ENCODE measurements at places on chromosomes 2 and 18.

DNA sequence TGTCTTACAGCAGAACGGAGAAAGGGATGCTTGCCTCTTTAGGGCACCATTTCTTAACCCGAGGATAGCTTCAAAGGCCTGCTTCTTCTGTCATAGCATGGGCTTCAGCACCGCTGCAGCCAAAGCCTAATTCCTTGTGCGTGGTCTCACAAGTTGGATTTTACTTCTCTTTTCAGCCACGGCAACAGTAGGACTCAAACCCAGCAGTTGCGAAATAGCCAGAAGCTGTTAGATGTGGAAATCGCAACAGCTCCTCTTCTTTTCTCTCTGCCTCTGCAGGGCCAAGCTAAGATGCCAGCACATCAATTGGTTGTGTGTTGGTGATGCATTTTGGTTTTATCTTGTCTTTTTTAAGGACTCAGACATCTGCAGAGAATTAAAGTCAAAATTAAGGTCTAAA lies 3.1 kb downstream of the NRXN1 start:
- DNase-seq, result no peak

DNA sequence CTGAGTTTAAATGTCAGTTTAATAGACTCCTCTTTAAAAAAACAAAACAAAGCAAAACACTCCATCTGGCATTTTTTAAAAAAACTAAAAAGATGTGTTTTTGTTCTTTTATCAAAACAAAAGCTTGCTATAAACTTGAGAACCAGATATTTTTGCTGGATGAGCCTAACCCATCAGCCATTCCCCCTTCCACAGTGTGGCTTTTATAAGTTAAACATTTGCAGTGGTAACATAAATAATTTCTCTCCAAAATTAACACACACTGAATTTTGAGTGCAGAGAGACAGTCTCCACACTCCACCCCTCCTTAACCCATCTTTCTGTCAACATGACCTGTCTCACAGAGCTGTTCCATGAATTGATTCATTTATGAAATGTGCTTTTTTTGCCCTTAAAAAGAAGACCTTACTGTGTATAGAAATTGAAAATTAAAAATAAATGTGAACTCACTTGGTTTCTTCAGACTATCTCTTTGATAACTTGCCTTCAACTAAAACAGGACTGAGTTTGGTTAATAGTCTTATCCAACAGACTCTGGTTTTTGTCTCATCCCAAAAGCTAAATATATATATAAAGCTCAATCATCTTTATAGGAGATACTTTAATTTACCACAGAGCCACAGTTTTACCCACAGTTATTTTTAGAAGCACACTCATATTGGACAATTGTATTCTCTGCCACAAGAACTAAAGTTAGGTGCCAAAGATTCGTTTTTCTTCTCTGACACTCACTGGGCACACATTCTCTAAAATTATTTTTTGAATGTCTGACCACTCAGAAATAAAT lies 64.8 kb upstream of the STK39 start:
- DNase-seq, result no peak

GRCh38 chr2:97713296-97714083 lies at the start of gene ZAP70:
TSS of gene ZAP70 (plus strand) at chr2:97713576. CDS start at chr2:97724037, 10,461 bp downstream.
- DNase-seq, result peak; percentile 55

GRCh38 chr2:221671515-221671914 lies 99.4 kb upstream of the EPHA4 start:
- no peak for DNase-seq

GRCh38 chr18:31500051-31500688 lies 2.2 kb downstream of the DSG2 start:
- DNase-seq, result no peak

GRCh38 chr2:210092791-210093190 lies 78.4 kb downstream of the KANSL1L start:
- DNase-seq, result no peak

DNA sequence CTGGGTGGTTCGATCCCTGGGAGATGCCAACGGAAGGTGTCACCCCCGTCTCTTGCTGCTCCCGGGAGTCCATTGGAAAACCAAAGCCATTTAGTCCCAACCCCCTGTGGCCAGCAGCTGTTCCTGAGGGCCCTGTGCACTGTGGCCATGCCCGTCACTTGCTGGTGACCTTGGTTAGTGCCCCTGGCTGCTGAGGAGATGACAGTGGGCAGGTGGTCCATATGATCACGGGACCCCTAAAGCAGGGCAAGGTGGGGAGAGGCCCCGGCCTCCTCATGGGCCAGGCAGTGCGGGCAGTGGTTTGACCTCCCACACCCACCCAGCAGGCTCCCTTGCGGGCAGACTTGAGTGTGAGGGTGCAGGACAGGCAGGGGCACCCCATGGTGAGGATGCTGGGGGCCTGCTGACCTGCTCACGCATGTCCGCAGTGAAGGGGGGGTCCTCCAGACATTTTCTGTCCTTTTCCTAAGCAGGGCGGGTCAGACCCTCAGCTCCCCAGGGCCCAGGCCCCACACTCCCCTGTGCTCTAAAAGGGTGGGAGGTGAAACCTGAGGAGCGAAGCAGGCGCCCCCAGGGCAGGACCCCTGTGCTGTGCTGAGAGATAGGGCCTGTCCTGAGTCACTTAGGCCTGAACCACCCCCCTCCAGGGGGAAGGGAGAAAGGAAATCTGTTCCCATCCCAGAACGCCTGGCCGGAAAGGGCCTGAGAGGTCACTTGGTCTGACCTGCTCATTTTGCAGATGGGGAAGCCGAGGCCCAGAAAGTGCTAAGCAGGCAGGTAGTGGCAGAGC lies 6.8 kb downstream of the ITM2C start:
- no peak for DNase-seq

GRCh38 chr2:231820786-231821303 lies 34.6 kb downstream of the COPS7B start:
- no peak for DNase-seq

GRCh38 chr2:95158441-95158840 lies 1.2 kb downstream of the ZNF514 start:
- no peak for DNase-seq
